Upper lobe of right lung (tissue), 1 donor: ENCODE measurements at places on chromosomes 5 and 9. TPM values are rescaled to one million over a fixed set of nuclear protein-coding genes. Genes with fewer than 3 reads are reported as not detected.

SLC1A1 gene
- 52.7 TPM for total RNA-seq

CAMK2A gene
- 1.5 TPM for total RNA-seq

DNA sequence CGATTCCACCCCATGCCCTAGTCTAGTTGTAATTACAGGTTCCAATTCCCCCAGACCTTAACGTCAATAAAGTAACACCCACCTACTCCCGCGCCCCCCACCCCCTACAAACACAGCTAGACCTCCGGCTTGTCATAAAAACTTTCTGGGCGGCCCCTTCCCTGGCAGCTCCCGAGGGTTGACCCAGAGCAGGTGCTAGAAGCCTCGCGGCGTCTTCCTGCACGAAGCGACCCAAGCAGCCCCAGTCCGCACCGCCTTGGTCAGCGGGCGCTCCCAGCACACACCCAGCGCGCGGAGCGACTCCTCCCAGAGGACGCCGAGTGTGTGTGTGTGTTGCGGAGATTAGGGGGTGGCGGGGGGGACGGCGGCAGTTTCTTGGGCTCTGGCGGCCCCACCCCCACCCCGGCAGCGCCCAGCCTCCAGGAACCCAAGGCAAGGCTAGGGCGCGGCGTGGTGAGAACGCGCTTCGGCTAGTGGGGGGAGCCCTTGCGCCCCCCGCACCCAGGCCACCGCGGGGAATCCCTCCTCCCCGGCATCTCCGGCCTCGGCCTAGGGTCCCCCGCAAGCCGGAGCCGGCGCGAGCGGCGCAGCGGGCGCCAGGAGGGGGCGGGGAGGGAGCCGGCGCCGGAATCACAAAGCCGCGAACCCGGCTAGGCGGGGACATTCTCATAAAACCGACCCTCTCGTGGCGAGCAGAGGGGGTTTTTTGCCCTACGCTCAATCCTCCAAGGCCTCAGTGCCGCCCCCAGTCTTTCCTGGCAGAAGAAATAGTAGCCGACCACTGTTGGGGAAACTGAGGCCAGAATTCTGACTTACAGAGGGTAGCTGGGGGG, 2.2 kb downstream of the PCDH1 start:
- H3K36me3 ChIP-seq: no peaks in the 10 kb centered on the region
- DNase-seq: peak; percentile 84
- H3K4me1 ChIP-seq: peaks cover 40% of the 10 kb centered on the region
- peak overlapping the region; percentile 78 for H3K27ac ChIP-seq
- peak overlapping the region; percentile 66 for H3K4me3 ChIP-seq
- H3K27me3 ChIP-seq: peaks cover 19% of the 10 kb centered on the region

- H3K27me3 ChIP-seq: no peaks in the 10 kb centered on the region
- H3K27ac ChIP-seq: no peak overlapping the region
- H3K4me3 ChIP-seq: no peak overlapping the region
- no peaks in the 10 kb centered on the region for H3K4me1 ChIP-seq
Observed at GRCh38 chr9:80440724-80441123, 869.0 kb downstream of the TLE4 start.

F2RL1 gene
- 8.0 TPM for total RNA-seq
